ENCODE measurements at places on chromosomes 5 and 9. TPM values are rescaled to one million over a fixed set of nuclear protein-coding genes. Genes with fewer than 3 reads are reported as not detected.

Gene SPATA31A3
- not detected for total RNA-seq

Gene CMBL
- total RNA-seq: 25.3 TPM

Gene SOHLH1
- total RNA-seq: 0.50 TPM

Gene ROR2
- 3.1 TPM for total RNA-seq

Gene ZNF622
- 29.4 TPM for total RNA-seq

Gene ADRB2
- 4.4 TPM for total RNA-seq

Gene PTGR1
- 44.7 TPM for total RNA-seq
